ENCODE measurements at places on chromosomes 7 and 10. TPM values are rescaled to one million over a fixed set of nuclear protein-coding genes. Genes with fewer than 3 reads are reported as not detected.

The COX15 gene
- total RNA-seq = 23.0 TPM

The PIK3AP1 gene
- total RNA-seq = 9.7 TPM

The C10orf71 gene
- total RNA-seq = not detected

The PRLHR gene
- 0.49 TPM for total RNA-seq

The NME8 gene
- not detected for total RNA-seq

The HNRNPH3 gene
- total RNA-seq = 50.7 TPM

The OPN4 gene
- total RNA-seq = not detected

The MMP21 gene
- not detected for total RNA-seq

The ZNF518A gene
- 22.8 TPM for total RNA-seq

The MOGAT3 gene
- total RNA-seq = not detected

The URGCP gene
- 27.3 TPM for total RNA-seq

The EFCAB10 gene
- total RNA-seq = not detected

The CDC14C gene
- total RNA-seq = not detected

The LRWD1 gene
- 19.4 TPM for total RNA-seq

DNA sequence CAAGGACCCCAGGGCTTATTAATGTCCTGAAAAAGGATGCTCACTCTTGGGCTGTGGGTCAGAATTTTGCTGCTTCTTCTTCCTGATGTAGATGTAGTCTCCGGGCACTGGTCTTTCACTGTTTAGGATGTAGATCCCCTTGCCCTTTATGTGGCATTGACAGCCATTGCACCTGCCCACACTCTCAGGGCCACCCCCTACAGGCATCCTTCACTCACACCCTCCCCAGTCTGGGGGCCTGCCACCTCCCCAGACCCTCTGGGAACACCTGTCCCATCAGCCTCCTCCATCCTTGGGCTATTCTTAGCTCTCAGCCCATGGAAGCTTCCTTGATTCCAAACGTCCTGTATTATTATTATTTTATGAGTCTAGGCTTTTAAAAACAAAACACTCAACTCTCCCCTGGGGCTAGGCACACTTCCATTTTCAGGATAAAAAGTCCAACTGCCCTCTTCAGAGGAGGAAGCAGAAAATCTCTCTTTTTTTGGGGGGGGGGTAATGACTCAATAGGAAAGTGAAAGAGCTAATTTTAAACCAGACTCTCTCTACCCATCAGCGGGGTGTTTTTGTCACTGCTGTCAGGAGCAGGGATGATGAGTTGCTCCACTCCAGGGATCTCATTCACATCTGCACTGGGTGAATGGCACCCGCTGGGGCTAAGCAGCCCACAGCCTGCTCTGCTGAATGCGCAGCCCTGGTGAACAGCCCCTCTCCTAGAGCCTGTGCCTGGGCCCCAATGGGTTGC is 11.5 kb upstream of the KLRG2 start:
- no peaks in the 10 kb centered on the region for H3K27me3 ChIP-seq
- no peak overlapping the region for H3K4me3 ChIP-seq
- no peak for DNase-seq
- no peak overlapping the region for H3K27ac ChIP-seq
- H3K36me3 ChIP-seq = no peaks in the 10 kb centered on the region
- no peaks in the 10 kb centered on the region for H3K4me1 ChIP-seq

- H3K27ac ChIP-seq = no peak overlapping the region
- DNase-seq = no peak
- no peak overlapping the region for H3K4me3 ChIP-seq
These were observed 17.1 kb upstream of the ZNF800 start for GRCh38 chr7:127409629-127410028.

- no peaks in the 10 kb centered on the region for H3K36me3 ChIP-seq
- no peak overlapping the region for H3K4me3 ChIP-seq
- no peaks in the 10 kb centered on the region for H3K27me3 ChIP-seq
- no peak for DNase-seq
These were observed 67.5 kb downstream of the ALOX5 start for GRCh38 chr10:45441239-45442190.

DNA sequence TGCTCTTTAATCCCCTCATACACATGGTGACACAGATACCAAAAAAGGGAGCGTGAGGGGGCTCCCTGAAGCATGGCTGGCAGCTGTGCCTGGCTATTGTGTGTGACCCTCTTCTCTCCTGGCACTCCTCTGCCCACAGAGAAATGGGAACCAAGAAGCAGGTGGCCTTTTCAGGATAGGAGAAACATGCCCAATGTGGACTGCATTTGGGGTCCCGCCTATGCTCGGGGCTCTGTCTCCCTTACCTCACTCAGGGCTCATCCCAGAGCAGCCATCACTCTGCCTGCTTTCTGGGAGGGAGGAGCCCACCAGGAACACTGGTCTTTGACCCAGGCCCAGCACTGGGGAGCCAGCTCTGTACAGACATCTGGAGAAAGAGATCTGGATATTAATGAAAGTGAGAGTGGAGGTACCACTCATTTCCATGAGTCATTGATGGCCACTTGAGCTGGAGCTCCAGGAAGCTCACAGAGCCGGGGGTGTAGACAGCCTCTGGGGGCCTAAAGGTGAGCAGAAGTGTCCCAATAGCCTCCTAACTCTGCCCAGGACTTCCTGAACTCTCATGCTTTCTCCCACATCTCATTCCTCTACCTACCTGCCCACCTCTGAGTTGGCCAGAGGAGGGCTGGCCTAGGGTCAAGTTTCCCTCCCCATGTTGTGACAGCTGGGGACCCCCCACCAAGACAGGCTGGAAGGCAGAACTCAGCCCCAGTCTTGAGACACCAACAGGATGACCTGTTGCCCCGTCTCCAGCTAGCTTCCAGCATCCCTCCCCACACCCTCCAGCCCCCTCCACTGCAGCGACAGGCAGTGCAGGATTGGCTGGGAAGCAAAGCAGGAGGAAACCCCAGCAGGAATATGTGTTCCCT is 42.6 kb downstream of the DRGX start:
- no peak overlapping the region for H3K27ac ChIP-seq
- H3K27me3 ChIP-seq = no peaks in the 10 kb centered on the region
- H3K36me3 ChIP-seq = no peaks in the 10 kb centered on the region

- peak overlapping the region; percentile 88 for H3K27ac ChIP-seq
- H3K36me3 ChIP-seq = no peaks in the 10 kb centered on the region
- DNase-seq = no peak
- H3K27me3 ChIP-seq = no peaks in the 10 kb centered on the region
These were observed 1.6 kb downstream of the GTF2IRD1 start for GRCh38 chr7:74455291-74455804.

GRCh38 chr10:7523656-7524055 is 112.8 kb upstream of the SFMBT2 start:
- H3K4me3 ChIP-seq = no peak overlapping the region
- no peak overlapping the region for H3K27ac ChIP-seq
- DNase-seq = no peak

- no peaks in the 10 kb centered on the region for H3K36me3 ChIP-seq
- H3K27ac ChIP-seq = no peak overlapping the region
- H3K4me1 ChIP-seq = no peaks in the 10 kb centered on the region
- H3K27me3 ChIP-seq = no peaks in the 10 kb centered on the region
- DNase-seq = no peak
These were observed 106.9 kb upstream of the STK17A start for GRCh38 chr7:43475983-43476382.

DNA sequence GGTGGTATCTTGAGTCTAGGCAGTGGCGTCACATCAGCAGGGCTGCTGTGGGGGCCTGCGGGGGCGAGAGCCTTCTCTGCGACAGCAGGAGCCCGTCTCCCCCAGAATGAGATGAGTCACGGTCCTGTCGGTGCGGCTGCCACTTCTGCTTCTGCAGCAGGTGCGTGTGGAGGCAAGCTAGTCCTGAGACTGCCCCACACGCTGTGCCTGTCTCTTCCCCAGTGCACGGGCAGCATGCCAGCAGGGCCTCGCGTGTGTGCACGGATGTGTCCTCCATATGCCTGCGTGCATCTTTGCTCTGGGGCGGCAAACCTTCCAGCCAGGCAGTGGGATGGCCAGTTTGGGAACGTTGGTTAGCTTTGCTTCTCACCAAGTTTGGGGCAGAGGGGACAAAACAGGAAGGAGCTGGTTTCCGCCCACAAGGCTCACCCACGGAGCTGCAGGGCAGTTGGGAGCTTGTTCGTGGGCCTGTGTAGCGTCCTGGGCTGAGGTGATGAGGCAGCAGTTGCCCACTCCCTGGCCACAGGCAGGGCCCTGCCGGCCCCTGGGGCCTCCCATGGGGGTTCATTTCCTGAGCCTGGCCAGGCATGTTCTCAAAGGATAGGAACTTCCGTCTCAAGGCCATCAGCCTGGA is 60.8 kb upstream of the PPIF start:
- H3K36me3 ChIP-seq = peaks cover 15% of the 10 kb centered on the region
- H3K4me1 ChIP-seq = peaks cover 39% of the 10 kb centered on the region
- H3K4me3 ChIP-seq = no peak overlapping the region
- H3K27ac ChIP-seq = peak overlapping the region; percentile 72

DNA sequence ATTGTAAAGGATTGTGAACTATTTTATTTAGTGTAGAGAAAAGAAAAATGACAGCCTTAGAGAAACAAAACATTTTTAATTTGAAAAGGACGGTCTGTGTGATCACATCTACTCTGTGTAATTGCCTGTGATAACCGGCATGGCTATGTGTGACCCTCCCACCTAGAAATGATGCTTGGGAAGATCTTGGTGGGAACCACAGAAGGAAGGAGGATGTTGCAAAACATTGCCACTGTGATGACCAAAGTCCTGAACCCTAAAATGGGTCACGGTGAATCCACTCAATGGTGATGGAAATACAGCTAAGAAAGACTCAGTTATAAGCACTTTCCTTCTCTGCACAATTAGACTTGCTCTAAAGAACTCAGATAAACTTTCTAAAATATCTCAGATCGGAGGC is 221.3 kb upstream of the FRMD4A start:
- DNase-seq = no peak
- H3K27ac ChIP-seq = no peak overlapping the region
- no peaks in the 10 kb centered on the region for H3K27me3 ChIP-seq
- H3K36me3 ChIP-seq = no peaks in the 10 kb centered on the region
- H3K4me3 ChIP-seq = no peak overlapping the region

- no peak overlapping the region for H3K4me3 ChIP-seq
- no peaks in the 10 kb centered on the region for H3K27me3 ChIP-seq
- DNase-seq = no peak
- H3K4me1 ChIP-seq = no peaks in the 10 kb centered on the region
These were observed 45.0 kb upstream of the AKR1C1 start for GRCh38 chr10:4918236-4918635.

DNA sequence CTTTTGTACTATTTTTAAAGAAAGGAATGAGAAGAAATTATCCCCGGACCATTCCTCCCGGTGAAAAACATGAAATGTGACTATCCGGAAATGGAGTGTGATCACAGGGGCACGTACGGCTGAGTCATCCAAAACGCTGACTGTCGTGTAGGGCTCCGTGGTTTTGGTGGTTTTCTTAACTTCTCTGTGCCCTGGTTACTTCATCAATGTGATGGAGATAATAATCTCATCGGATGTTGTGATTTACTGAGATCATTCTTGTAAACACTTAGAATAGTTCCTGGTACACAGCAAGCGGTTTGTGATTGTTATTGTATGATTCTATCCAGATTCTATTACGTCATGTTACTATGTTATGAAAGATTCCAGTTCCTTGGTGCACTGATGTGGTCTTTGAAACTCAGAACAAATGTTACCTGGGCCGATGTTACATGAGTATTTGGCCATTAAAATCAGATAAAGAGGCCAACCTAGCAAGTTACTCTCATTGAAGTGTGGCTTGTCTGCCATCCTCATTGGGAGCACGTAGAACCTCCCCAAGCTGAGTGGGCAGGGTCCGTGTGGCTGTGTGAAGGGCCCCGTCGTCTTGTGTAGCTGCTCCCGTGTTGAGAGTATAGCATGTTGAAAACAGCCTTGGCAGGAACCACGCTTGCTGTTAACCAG is 99.5 kb downstream of the CAMK1D start:
- no peaks in the 10 kb centered on the region for H3K27me3 ChIP-seq
- no peak overlapping the region for H3K4me3 ChIP-seq
- peak overlapping the region; percentile 84 for H3K27ac ChIP-seq
- no peak for DNase-seq
- no peaks in the 10 kb centered on the region for H3K4me1 ChIP-seq
- no peaks in the 10 kb centered on the region for H3K36me3 ChIP-seq

DNA sequence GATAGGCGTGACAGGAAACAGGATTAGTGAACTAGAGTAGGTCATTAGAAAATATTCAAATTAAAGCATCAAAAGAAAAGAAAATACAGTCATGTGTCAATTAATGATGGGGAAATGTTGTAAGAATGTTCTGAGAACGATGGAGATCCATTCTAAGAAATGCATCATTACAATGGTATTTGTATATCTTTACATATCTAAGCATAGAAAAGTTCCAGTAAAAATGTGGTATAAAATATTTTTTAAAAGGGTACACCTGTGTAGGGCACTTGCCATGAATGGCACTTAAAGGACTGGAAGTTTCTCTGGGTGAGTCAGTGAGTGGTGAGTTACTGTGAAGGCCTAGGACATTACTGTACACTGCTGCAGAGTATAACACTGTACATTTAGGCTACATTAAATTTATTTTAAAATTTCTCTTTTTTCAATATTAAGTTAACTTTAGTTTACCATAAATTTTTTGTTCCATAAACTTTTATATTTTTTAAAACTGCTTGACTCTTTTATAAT is 282.5 kb downstream of the BMPER start:
- H3K27me3 ChIP-seq = no peaks in the 10 kb centered on the region
- H3K4me3 ChIP-seq = no peak overlapping the region
- H3K36me3 ChIP-seq = no peaks in the 10 kb centered on the region
- H3K27ac ChIP-seq = no peak overlapping the region
- no peak for DNase-seq

- no peak overlapping the region for H3K4me3 ChIP-seq
- H3K27me3 ChIP-seq = no peaks in the 10 kb centered on the region
- H3K36me3 ChIP-seq = no peaks in the 10 kb centered on the region
- H3K27ac ChIP-seq = no peak overlapping the region
- H3K4me1 ChIP-seq = peaks cover 53% of the 10 kb centered on the region
- no peak for DNase-seq
These were observed 34.0 kb downstream of the AUTS2 start for GRCh38 chr7:69632280-69632679.

- no peaks in the 10 kb centered on the region for H3K27me3 ChIP-seq
- no peak for DNase-seq
- H3K27ac ChIP-seq = no peak overlapping the region
These were observed 135.0 kb downstream of the GATA3 start for GRCh38 chr10:8189458-8189857.

GRCh38 chr10:124380256-124380995 is 38.3 kb downstream of the OAT start:
- H3K4me1 ChIP-seq = no peaks in the 10 kb centered on the region
- H3K27me3 ChIP-seq = peaks cover 6% of the 10 kb centered on the region
- no peaks in the 10 kb centered on the region for H3K36me3 ChIP-seq
- H3K27ac ChIP-seq = no peak overlapping the region
- no peak overlapping the region for H3K4me3 ChIP-seq
- peak; percentile 18 for DNase-seq
